Activated CD4-positive, alpha-beta T cell treated with anti-CD3 and anti-CD28 coated beads, Interleukin-2, amount 50 U/mL, for 1 hour (primary cell): ENCODE measurements at places on chromosomes 6 and 20.

GRCh38 chr6:169393753-169394152 is 140.1 kb upstream of the THBS2 start:
- DNase-seq, result no peak

- no peak for DNase-seq
Measured at GRCh38 chr6:132693478-132693877, 20.4 kb downstream of the VNN1 start.

DNA sequence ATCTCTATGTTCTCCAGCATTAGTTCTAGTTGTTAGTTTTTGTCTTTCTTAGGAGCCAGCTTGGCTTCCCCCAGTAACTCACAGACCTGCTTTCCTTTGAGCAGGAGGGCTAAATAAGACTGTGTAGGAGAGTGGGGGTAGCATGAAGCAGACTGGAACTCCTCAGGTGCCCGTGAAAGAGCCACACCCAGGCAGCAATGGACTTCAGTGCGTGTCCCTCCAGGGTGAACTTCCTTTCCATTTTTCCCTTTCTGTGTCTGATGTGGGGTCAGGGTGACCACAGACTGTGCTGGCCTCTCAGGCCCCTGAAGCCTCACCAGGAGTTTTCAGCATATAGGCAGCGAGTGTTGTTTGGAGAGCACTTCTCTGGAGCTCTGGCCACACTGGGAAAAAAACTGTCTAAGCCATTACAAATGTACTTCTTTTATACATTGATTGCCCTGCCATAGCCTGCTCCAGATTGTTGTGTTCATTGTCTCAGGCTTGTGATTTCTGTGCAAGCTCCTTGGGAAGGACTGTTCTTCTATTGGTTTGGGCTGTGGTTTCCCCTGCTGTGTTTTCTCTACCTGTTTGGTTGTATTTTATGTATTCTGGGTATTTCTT is 55.7 kb downstream of the SH3BGRL2 start:
- no peak for DNase-seq

DNA sequence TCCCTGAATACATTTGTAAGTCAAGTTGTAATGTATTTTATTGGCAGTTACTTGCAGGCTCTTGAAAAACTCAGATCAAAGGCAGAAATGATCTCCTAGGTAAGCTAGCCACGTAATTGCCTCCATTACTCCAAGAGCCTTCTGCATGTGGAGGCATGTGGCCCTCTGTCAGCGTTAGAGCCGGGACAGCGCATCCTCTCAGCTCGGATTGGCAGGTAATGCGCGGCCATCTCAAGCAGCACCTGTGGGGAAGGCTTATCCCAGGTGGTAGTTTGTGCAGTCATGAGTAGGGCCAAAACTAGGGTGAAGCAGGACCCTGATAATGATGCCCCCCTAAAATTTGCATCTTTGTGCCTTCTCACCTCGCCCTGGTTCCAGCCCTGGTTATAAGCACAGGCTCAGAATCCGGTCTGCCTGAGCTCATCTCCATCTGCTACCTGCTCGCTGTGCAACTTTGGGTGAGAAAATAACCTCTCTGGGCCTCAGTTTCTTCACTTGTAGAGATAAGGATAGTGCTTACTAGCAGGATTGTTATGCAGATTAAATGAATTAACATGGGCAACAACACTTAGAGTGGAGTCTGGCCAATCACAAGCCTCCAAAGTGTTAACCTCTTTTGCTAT is 157.5 kb upstream of the PMEPA1 start:
- no peak for DNase-seq

DNA sequence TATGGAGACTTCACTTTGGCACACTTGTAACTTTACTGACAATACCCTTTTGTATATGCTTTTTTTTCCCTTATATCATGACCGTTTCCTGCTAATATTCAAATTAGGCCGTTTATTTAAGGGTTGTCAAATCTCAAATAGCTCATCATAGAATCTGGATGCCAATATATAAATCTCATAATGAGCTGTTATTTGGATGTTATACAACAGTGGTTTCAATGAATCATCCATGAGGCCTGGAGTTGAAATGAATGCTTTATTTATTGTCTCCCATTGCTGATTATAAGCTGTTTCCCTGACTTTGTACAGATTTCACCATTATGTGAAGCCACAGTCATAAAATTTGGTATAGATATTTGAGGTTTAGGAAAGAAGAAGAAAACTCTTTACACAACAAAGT is 256.1 kb downstream of the PLCB1 start:
- DNase-seq, result no peak

- DNase-seq, result no peak
Measured at GRCh38 chr20:47144463-47144862, 212.0 kb downstream of the ZMYND8 start.

DNA sequence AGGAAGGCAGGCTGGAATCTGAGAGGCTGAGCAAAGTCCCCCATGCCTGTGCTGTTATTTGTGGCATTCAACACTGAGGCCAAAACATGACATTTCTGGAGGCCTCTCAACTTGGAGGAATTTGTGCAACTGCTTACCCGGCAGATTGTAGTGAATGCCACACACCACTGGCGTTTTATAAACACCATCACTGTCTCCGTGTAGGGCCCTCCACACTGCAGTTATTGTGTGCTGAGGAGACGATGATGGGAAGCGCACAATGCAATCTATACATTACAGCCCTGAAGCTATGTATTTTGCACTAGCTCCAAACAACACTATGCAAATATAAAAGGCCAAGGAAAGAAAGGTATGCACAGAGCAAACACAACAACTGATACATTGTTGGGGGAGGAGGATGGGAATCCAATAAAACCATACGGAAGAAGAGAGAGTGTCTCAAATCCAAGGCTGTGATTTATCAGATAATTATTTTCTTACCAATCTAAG is 106.5 kb downstream of the SMLR1 start:
- DNase-seq, result no peak
